ENCODE measurements at places on chromosomes 2 and 18.
A peak's percentile ranks its signal among the peaks of the same experiment; 100 is the strongest.

- DNase-seq, result no peak
These were observed 4.6 kb downstream of the TXNL4A start for GRCh38 chr18:79983793-79984192.

DNA sequence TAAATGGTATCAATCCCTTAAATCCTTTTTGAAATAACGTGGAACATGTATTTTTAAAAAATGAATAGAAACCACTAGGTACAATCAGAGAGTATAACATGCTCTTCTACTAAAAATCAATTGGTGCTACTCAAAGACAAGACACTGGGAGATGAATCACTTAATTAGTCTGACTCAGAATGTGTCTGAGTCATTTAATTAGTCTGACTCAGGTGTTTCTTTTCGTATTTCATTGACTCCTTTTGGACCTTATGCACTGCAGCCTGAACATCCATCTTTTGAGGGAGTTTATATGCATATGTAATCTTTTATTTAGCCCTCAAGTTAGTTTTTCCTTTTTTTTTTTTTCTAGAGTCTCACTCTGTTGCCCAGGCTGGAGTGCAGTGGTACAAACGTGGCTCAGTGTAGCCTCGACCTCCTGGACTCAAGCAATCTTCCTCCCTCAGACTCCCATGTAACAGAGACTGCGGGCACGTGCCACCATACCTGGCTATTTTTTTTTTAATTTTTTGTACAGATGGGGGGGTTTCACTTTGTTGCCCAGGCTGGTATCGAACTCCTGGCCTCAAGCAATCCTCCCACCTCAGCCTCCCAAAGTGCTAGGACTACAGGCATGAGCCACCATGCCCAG, 26.5 kb downstream of the PPP4R3B start:
- DNase-seq, result peak; percentile 90

DNA sequence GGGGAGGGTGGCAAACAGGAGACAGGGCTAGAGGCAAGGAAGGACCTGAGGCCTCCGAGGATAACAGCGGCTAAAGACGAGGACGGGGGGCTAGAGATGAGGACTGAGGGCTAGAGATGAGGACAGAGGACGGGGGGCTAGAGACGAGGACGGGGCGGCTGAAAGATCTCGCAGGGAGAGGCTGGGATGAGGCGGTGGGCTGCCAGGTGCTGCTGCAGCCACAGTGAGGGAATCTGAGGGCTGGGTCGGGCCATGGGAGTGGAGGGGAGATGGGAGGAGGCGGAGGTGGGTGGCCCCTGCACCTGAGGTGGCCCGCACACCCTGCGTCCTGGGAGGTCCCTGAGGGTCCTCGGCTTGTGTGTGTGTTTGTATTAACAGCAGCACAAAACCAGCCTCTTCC, 350.2 kb upstream of the SALL3 start:
- DNase-seq, result no peak

- DNase-seq, result peak; percentile 27
These were observed 7.8 kb upstream of the ZNF532 start for GRCh38 chr18:58856881-58857280.

DNA sequence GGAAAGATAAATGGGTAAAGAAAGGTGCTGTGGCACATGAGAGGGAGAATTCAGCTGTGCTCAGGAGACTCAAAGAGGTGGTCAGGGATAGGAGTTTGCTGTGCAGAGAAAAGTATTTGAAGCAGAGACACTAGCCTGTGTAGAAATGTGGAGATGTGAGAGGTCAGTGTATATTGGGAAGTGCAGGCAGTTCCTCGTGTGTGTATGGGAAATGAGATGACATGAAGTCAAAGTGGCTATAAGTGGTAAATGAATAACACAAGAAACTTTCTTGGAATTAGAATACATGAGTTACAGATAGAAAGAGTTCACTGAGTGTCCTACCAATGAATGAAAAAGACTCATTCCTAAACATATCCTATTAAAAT, 11.6 kb downstream of the MAP3K20 start:
- DNase-seq, result no peak

All from RWPE1 (cell line).